ENCODE measurements at places on chromosomes 7 and 10.

DNA sequence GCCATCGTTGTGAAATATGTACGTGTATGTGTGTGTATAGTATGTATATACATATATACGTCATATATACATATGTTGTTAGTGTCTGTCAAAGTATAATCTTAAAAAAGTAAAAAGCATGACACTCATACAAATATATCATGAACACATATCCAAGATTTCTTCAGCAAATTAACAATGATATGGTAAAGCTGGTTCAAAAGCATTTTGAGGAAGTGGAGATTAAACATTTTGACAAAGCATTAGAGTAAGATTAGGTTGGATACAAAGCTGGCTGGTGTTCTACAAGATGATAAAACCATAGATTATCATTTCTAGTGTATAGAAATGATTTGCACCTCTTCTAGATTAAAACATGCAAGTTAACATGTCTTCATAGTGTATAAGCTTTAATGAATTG, 771 bp upstream of the NUDCD3 start:
- DNase-seq = no peak

DNA sequence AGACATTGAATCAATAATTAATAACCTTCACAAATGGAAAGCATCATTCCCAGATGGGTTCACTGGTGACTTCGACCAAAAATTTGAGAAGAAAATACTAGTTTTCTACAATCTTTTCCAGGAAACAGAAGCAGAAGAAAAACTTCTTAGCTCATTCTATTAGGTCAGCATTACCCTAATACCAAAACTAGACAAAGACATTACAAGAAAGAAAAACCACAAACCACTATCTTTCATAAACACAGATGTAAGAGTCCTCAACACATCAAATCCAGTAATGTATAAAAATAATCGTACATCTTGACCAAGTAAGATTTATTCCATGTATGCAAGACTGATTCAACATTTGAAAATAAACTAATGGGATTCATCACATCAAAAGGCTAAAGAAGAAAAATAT, 64.0 kb upstream of the CDK1 start:
- DNase-seq = peak; percentile 47

GRCh38 chr7:135334830-135335543, 101.3 kb downstream of the STRA8 start:
- no peak for DNase-seq

GRCh38 chr7:12402365-12402725, 1.3 kb downstream of the VWDE start:
- DNase-seq = no peak

- DNase-seq = no peak
Measured at GRCh38 chr7:143256932-143257331, 6.3 kb upstream of the GSTK1 start.

GRCh38 chr7:82760074-82760473, 316.5 kb upstream of the CACNA2D1 start:
- DNase-seq = no peak

GRCh38 chr10:86046845-86047460, 319.6 kb downstream of the GRID1 start:
- no peak for DNase-seq

GRCh38 chr10:116952729-116953128, 52.3 kb downstream of the SHTN1 start:
- no peak for DNase-seq

DNA sequence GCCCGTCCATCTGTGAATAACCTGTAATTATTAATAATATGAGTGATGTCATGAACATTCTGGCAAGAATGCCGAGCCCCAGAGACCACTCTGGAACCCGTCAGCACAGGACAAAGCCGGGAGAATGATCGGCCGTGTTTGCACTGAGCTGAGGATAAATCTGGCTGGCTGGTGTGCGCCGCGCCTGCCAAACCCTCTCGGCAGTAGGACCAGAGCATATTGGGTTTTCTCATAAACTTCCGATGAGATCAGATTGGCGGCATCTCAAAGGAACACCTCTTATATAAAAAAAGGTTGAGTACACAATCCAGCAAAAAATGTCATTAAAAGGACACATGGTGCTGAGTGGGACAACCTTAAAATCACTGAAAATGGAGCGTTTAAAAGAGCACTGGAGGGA, 296.0 kb upstream of the MKI67 start:
- DNase-seq = no peak

DNA sequence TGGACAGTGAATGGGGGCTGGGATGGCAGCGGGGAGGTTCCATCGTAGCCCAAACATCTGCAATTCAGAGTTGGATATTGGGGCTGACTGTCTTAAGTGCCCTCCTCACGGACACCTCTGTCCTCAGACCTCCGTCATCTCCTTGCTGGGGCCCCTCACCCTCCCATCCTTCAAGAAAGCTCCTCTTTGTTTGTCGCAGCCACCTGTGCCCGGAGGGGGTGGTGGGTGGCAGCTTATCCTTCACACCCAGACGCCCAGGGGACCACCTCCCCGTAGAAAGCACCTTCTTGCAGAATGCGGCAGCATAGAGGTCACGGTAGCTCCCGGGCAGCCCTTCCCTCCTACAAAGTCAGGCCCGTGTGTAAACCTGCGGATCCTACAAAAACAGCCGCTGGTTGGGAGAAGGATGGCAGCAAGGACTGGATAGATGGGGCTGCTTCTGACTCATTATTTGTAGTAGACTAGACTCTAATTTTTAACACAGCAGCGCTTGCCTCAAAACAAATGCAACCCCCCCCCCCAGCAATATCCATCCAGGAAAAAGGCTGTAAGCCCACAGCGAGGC, 1.3 kb upstream of the PTPRN2 start:
- no peak for DNase-seq

DNA sequence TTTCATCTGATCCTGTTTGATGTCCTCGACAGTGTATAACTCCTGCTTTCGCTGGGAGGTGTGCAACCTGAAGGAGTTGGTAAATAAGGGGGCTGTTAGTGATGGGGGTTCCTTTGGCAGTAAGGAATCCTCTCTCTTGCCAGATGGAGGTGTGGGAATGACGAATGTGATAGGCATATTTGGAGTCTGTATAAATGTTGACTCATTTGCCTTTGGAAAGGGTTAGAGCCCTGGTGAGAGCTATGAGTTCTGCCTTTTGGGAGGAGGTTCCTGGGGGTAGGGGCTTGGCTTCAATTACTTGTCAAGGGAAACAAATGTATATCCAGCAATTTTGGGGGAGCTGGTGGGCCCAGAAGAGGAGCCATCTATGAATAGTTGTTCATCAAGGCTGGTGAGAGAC, 11.4 kb upstream of the CHST3 start:
- no peak for DNase-seq

- DNase-seq = no peak
Measured at GRCh38 chr10:10327934-10328333, 689.7 kb upstream of the CELF2 start.

DNA sequence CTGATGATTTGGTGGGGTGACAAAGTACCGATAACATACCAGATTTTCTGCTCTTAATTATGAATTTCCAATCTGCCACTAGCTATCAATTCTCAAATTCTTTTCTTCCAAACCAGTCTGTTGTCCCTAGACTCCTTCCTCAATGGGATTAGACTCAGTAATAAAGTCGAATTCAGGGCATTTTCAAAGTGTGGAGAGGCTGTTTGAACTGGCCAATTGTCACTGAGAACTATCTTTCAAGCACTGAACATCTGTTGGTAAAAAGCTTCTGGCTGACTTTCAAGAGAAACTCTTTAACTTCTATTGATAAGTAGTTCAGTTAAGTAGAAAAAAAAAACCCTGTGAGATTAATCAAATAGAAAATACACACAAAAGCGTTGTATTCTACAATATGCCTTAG, 108.9 kb downstream of the SAMD9 start:
- DNase-seq = no peak

- no peak for DNase-seq
Measured at GRCh38 chr10:132524443-132525285, 12.9 kb upstream of the INPP5A start.

DNA sequence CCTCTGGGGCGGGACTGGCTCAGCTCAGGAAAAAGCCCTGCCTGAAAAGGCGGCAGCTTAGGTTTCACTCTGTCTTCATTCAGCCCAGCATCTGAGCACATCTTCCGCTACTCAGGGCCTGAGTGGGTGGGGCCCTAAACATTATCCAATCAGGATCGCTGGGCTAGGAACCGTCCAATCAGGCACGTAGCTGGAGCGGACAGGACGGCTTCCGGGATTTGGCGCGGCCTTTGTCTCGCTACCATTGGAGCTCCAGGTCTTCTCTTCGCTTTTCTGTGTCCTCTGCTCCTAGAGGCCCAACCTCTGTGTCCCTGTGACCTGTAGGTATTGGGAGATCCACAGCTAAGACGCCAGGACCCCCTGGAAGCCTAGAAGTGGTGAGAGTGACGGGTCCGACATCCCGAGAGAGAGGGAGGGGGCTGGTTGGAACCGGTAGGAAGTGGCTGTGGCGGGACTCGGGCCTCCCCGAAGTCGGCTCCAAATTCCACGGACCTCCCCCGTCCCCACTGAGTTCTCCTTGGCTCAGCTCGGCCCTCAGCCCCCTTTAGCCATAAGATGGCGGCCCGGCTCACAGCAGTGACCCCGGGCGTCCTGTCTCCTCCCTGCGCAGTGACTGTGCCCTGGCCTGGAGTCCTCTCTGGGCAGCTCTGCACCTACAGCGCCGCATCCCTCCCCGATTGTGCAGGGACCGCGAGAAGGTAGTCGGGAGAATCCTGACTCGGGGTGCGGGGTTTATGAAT, 99.1 kb downstream of the ZNF680 start:
- DNase-seq = peak; percentile 52

DNA sequence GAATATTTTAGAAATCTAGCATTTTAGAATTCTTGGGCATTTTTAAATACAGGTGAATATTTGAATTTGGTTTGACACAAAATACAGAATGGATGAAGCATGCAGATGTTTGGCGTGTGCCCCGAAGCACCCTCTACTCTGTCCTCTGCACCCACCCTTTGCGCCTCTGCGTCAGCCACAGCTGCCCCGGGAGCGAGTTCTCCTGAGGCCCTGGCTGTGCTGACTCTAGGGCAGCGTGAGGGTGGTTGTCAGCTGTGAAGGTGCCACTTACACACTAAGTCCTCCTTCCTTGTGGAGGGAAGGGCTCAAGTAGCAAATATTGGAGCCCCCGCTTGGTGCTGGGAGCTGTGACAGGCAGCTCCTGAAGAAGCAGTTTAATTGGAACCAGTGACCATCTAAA, 48.4 kb downstream of the DAGLB start:
- no peak for DNase-seq

DNA sequence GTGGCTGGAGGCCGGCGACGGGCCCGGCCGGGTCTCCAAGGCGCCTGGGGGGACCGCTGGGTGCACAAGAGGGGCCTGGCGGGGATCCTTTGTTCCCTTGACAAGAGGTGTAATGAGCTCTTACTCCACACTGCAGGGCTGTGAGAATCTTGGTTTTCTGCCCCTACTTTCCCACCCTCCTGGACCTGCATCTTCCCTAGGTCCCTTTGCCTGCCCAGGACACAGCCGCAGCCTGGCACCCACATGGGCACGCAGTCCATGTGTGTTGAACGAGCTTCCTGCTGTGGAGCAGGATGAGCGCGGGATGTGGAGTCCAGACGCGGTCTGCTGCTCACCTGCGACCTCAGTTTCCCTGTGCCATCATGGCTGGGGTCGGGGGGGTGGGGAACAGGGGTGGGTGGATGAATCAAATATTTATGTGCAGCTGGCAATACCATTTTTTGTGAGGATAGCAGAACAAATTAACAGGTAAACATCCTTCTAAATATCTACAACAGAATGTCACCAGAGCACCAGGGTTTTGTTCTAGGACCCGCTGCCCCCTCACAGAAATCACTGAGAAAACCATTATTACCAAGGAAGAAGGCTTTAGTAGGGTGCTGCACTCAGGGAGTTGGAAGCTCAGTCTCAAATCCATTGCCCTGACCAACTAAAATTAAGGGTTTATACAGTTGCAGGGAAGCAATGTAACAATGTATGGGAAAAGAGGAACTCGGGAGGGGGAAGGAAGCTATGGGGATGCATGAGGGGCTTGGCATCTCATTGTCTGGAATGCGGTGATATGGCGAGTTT, 474 bp upstream of the NSMCE4A start:
- no peak for DNase-seq

GRCh38 chr10:1731592-1731991, 5.7 kb downstream of the ADARB2 start:
- DNase-seq = no peak

DNA sequence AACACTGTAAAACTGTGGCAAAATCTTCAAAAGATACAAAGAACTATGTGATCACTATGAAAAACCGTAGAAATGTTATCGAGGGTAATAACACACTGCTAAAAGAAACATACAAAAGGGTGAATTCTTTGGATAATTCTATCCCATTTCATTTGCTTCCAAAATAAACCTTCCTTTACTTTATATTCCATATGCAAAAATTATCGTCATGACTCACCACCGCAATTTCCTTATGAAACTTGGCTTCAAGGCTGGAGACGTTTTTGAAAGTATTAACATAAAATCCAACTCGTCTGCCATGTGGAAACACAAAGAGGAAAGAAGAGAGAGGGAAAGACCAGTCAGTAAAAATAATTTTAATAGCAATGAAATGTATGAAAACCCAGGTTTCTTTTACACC, 165.2 kb downstream of the AMPH start:
- no peak for DNase-seq

DNA sequence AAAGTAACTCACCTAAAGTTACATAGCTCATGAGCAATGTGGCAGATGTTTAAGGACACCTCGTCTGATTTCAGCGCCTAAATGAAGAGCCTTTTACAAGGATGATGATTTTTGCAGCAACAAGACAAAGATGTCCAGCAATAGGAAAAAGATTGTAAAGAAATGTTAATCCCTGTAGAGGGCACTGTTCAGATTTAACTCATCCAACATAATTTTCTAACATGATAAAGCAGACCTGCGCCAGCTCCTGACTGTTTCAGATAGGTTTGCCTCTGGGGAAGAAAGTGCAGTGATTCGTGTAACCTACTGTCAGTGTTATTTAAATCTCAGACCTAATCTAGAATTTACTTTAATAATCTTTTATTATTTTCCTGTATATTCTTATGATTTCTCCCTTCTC, 595.2 kb downstream of the AUTS2 start:
- peak; percentile 1 for DNase-seq

DNA sequence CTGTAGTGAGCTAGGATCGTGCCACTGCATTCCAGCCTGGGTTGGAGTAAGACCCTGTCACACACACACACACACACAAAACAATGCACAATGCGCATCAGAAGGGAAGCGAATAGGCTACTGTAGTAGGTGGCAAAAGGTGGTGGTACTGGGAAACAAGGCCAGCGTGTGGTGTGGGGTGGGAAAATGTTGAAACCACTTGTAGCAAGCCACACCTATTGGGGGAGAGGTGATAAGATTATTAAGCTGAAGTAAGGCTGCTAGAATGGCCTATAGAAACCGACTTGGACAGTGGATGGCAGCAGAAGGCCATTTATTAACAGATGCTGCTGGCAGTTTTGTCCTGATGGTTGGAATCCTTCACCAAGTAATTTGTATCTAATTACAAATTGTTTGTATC, 7.2 kb upstream of the CHCHD1 start:
- peak; percentile 42 for DNase-seq

DNA sequence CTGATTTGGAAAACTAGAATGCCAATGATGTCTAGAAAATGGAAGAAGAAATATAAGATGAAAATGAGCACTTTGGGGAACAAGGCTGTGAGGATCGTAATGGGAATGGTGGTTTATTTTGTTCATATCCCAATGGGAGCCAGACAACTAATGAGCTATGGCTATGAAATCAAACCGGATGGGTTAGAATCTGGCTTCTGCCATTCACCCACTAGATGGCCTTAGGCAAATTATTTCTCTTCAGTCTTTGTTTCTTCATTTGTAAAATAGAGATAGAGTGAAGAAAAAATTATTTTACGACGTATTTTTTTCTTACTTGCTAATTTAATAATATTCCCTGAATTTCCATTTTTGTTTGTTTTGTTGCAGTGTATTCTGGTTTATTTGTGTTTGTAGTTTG, 572.1 kb upstream of the IGFBP3 start:
- DNase-seq = no peak
